ENCODE measurements at places on chromosomes 16 and 17.

- DNase-seq, result no peak
Measured at GRCh38 chr17:37317867-37318266, 57.9 kb upstream of the C17orf78 start.

- DNase-seq, result no peak
Measured at GRCh38 chr17:78892936-78893379, 10.0 kb downstream of the CEP295NL start.

- no peak for DNase-seq
Measured at GRCh38 chr16:60648290-60648689, 1387.9 kb downstream of the CDH8 start.

GRCh38 chr17:68567581-68567980 is 33.6 kb downstream of the FAM20A start:
- no peak for DNase-seq

DNA sequence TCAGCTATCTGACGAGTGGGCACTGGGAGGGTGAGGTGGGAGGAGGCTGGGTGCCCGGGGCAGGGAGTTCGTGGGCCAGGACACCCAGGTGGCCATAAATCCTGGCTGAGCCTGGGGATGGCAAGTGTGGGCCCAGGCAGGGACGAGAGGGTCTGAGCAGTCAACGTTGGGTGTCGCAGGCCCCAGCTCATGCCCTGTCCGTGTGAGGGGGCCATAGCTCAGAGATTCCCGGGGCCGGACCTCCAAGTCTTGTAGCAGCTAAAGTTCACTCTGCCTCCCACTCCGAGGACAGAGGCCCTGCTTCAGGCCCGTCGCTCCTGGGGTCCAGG is 34.4 kb downstream of the CTU2 start:
- DNase-seq, result no peak

- peak; percentile 55 for DNase-seq
Measured at GRCh38 chr16:4660454-4661007, 32.8 kb upstream of the NUDT16L1 start.

GRCh38 chr16:74737521-74737920 is 36.9 kb upstream of the MLKL start:
- DNase-seq, result no peak

DNA sequence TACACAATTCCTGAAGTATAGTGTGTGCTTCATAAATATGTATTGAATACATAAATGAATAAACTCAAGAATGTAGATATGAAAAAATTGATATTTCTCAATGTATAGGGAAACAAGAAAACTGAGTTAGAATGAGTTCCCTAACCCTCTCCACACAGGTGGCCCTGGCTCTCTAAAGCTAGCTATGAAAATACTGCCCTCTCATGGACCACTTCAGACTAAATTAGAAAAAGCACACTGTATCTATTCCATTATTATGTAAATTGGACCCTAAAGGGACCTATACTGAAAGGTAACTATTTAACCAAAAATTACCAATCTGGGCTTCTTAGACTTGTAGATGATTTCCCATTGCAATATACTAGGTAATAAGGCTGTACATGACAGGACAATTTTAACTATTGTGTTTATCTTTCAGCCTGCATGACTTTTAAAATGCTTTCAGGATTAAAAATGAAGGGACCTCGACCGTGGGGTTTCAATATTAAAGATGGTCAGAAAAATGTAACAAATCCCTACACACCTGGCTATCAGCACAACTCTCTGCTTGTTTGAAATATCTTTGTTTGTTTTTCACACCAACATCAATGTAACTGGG is 672.5 kb upstream of the KIF2B start:
- no peak for DNase-seq

DNA sequence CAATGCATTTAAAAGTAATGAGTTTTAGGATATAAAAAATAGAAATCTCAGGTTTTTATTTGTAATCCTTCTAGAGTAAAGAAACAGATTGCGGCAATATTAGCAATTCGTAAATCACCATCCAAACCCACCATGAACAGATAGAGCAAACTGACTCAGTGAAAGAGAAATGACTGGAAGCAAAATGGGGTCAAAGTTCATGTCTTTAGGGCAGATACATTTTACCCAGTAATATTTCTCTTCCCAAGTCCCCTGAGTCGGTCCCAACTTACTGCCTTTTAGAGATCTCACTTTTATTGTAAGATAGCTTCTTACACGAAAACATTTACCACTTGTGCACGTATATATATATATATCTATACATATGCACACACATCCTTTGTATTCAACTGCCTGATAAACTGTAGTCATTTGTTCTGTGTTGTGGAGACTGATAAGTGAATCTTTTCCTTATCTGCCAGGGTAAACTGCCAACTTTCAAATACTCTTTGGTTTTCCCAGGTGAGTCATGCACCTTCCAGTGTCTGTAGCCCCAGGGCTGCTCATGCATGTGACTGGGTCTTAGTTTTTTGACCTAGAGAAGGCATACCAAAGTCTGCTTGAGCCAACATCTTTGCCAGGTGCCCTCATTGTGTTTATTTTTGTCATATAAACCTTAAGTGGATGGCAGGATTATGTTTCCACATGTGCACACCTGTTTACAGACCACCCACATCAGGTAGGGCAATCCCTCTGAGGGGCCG is 7.8 kb upstream of the IRF8 start:
- DNase-seq, result no peak
